ENCODE measurements at places on chromosomes 16 and 17. TPM values are rescaled to one million over a fixed set of nuclear protein-coding genes. Genes with fewer than 3 reads are reported as not detected.

- no peak for DNase-seq
Observed at GRCh38 chr16:4262303-4262835, 10.5 kb downstream of the TFAP4 start.

GRCh38 chr17:73030995-73031394, 61.5 kb downstream of the SLC39A11 start:
- peak; percentile 21 for DNase-seq

GRCh38 chr17:42286411-42287221, 1.7 kb upstream of the STAT5A start:
- DNase-seq, result no peak

DNA sequence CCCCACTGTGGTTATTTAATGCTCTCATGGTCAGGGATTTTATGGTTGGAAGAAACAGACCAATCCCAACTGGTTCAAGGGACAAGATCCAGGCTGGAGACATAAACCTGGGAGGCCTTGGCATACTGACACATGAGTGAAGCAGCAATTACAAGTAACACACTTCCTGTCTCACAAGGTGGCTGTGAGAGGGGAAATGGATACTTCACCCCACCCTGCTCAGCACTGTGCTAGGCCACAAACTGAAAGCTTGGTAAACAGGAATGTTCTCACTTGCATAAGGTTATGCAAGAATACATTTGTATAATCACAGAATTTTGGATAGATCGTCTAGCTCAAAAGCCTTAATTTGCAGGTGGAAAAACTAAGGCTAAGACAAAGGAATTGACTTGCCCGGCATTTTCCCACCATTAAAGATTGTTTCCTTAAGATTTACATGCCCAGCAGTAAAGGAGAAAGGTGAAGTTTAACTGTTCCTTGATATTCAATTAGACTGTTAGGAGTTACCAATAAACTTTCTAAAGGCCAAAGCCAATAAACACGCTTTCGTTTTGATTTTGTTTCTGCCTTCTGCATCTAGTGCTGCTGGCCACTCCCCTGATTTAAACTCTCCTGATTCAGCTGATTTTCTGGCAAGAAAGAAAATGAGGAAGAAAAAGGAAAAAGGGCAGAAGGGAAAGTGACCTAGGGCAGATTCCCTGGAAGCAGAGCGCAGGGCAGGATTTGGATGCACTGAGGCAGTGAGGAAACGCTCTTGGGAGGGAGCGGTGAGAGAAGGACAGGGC, 215.6 kb upstream of the CDH5 start:
- DNase-seq, result no peak

Gene CIBAR2
- total RNA-seq, result not detected

Gene IRX5
- 14.6 TPM for total RNA-seq

Gene CCL5
- total RNA-seq, result 0.45 TPM
